ENCODE measurements at places on chromosomes 12 and 14.

- no peak for DNase-seq
Observed at GRCh38 chr14:84323450-84323849, 1206.5 kb upstream of the FLRT2 start.

- no peak for DNase-seq
Observed at GRCh38 chr14:87045246-87045645, 947.7 kb downstream of the GALC start.

DNA sequence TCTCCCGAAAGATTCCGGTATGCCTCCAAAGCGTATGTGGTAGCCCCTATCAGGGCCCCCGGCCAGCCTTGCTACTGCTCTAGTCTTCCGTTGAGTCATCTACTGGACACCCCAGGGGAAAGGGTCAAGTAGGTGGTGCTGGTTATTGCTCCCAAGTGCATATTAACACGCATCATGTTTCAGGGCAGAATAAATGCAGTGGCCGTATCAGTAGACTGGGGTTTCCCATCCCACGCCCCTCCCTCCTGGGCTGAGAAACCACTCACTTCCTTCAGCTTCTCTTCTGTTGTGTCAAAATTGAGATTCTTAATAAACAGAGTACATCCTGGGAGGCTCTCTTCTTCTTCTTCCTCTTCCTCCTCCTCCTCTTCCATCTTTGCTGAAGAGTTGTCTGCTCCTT is 39.3 kb downstream of the RBM19 start:
- DNase-seq: no peak

DNA sequence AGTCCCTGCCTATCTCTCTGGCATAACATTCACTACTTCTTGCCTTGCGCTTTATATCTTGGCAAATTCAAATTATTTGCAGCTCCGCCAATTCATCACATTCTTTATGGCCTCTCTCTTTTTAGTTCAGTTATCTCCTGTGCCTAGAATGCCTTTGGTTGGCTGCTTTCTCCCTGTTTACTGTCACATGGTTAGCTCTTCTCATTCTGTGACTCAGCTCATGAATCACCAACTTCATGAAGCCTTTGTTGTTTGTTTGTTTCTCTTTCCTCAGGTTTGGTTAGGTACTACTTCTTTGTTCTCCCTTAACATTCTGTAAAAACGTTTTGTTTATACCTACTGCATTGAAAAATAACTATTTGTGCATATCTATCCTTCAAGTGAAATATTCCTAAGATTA is 376.5 kb upstream of the GARIN6 start:
- DNase-seq: no peak

DNA sequence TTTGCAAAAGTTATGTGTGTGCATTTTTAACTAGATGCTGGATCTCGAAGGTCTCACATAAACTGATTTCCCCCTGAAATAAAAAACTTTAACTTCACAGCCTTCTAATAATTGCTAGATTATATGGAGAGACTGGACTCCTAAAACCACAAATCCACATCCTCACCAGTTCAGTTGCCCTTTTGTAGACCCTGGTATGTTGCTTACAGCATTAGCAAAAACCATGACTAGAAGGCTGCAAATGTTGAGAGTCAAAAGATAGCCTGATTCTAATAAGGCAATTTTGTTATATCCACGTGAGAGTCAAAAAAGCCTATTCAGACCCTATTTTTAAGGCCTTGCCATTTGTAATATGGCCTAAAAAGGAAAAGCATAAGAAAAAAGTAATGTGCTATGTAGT is 37.4 kb downstream of the RASSF8 start:
- DNase-seq: no peak

DNA sequence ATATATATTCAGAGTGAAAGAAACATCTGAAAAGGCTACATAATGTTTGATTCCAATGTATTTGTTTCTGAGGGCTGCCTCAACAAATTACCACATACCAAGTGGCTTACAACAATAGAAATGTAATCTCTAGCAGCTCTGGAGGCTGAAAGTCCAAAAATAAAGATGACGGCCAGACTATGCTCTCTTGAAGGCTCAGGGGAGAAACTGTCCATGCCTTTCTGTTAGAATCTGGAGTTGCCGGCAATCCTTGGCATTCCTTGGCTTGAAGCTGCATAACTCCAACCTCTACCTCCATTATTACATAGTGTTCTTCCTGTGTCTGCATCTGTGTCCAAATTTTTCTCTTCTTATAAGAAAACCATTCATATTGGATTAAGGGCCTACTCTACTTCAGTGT is 68.1 kb upstream of the PLEKHG7 start:
- no peak for DNase-seq

DNA sequence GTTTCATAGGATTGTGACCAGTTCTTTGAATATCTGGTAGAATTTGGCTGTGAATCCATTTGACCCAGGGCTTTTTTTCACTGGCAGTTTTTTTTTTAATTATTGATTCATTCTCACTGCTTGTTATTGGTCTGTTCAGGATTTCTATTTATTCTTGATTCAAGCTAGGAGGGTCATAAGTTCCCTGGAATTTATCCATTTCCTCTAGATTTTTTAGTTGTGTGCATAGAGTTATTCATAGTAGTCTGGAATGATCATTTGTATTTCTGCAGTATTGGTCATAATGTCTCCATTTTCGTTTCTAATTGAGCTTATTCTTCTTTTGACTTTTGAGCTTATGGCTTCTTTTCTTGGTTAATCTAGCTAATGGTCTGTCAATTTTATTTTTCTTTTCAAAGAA is 291.6 kb downstream of the AKAP6 start:
- no peak for DNase-seq

DNA sequence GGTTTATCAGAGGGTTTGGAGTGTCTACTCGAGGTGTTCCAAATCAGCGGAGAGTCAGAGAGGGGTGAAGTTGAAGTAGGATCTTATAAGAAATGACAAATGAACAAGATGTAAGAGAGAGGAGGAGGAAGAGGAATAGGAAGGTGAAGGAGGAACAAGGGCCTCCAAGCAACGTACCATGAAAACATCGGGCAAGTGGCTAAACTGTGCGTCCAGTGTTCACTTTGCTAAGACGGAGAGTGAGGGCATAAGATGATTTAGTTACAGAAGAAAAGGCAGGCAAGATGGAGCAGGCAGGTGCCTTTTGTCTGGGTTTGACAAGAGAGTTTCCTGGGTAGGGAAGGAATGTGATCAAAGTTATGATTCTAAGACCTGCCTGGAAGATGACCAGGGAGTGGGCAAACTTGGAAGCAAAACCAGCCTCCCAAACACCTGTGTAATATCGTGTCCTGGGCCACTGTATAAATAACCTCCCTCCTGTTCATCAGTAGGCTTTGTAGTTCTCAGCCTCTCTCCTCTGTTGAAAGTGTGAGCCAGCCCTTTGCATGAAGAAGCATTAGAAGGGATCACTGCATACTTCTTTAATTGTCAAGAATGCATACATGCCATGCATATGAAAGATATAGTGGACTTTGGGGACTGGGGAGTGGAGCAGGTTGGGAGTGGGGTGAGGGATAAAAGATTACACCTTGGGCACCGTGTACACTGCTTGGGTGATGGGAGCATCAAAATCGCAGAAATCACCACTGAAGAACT is 111.4 kb downstream of the ZFP36L1 start:
- no peak for DNase-seq
